HS-27A (cell line): ENCODE measurements at places on chromosomes 6 and 20.

DNA sequence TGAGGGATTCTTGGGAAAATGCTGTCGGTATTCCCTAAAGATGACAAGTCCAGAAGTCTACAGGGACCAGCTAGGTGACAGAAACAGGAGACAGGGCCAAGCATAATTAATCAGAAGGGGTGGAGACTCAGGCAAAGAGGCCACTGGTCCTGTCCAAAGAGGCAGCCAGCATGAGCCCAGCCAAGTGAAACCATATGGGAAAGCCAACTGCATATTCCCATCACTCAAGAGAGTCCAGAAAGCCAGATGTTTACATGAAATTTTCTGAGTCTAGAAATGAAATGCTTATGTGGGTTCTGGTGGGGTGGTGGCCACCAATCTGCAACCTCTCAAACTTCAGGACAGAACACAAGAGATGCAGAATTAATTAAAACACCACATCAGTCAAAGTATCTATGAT lies 74.3 kb downstream of the ANKRD60 start:
- no peak for DNase-seq

DNA sequence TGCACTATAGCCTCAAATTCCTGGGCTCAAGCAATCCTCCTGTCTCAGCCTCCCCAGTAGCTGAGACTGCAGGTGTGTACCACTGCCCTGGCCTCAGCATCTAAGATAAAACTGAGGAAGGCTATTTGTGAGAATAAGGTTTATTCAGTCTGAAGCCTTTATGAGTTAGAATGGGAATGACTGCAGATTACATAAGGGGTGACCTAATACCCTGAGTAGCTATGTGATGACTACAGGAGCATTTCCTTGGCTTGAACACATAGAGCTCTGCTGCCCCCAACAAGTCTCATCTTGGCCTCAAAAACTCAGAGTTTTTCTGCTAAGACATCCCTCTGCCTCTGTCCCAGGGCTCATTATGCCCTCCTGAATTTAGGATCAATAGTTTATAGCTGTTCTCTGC lies 7.6 kb downstream of the GSS start:
- no peak for DNase-seq

- DNase-seq = no peak
These were observed 3.6 kb upstream of the PHF1 start for GRCh38 chr6:33407132-33407718.

GRCh38 chr6:129790785-129791184 lies 70.3 kb downstream of the TMEM244 start:
- DNase-seq = no peak

GRCh38 chr6:54801669-54802068 lies 44.9 kb upstream of the FAM83B start:
- DNase-seq = no peak

- DNase-seq = no peak
These were observed at the start of gene NHLRC1 for GRCh38 chr6:18122128-18123093. TSS of gene NHLRC1 (minus strand) at chr6:18122677. CDS start at chr6:18122606, 71 bp downstream.

DNA sequence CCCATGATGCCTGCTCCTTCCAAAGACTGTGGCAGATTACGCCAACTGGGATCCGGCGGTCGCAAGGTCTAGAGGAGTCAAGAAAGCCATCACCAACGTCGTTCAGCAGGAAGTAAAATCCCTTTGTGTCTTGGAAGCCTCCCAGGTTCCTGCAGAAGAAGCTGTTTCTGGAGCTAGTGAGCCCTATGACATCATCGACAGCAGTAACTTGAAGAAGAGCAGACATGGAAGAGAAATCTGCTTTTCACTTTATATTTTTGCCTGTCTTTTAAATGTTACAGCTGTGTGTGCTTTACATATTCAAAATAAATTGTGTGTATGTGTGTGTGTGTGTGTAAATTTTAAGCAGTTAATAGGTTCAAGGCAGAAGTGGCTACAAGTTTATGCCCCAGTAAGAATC lies 7.4 kb upstream of the OR2H2 start:
- DNase-seq = no peak

GRCh38 chr6:114276783-114277182 lies 66.0 kb downstream of the HS3ST5 start:
- no peak for DNase-seq

- no peak for DNase-seq
These were observed 485.9 kb upstream of the JAG1 start for GRCh38 chr20:11159728-11160127.

DNA sequence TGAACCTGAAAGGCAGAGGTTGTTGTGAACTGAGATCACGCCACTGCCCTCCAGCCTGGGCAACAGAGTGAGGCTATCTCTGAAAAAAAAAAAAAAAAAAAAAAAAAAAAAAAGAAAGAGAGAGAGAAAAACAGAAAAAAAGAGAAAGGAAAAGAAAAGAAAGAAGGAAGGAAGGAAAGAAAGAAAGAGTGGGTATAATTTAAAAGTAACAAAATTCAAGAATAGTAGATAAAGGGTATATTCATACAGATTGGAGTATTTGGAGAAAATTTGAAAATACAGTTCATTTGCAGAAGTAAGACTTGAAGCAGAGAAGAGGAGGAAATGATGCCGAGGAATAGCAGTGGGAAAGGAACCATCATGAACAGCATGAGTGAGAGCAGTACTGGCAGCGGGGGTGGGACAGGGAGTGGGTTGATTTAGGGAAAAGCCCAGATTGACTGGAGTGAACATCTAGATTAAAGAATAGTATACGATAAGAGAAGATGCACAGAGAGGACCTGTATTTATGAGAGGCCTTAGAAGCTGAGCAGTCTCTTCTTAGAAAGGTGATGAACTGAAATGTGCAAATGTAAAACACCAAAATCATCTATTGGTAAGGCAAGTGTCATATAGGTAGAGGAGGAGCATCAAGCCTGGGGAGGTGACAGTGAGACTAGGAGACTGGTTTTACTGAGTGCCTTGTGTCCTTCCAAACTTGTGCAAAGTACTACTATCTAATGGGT lies 17.8 kb upstream of the HLA-DRB1 start:
- no peak for DNase-seq

DNA sequence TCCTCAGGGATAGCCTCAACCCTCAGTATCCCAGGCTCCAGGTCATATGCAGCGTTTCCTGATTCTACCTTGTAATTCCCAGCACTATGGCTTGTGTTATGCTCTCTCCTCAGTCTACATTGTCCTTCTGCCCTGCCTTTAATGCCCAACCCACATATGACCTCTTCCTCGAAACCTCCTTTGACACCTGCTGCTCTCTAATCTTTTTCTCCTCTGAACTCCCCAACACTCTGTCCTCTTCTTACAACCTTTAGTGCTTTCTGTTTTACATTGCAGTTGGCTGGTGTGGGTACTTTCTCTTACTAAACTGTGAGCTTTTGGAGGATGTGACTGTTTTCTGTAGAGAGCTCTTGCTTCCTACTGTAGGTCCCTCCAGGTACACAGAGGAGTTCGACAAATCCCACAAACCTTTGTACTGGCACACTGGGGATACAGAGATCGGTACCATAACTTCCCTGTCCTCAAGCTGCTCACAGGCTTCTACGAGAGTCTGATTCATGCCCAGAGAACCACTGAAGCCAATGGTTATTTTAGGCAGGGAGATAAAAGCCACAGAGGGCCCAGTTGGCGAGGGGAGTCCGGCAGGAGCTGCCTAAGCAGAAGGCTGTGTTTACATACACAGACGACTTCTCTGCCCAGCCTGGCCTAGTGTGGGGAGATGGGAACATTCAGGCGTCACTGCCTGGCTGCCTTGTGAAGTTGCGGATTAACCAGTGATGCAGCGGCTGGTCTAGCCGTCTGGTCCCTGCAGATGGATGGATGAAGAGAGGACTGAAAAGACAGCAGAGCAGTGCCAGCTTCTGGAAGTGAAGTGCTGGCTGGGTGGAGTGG lies 8.4 kb upstream of the EPB41L1 start:
- no peak for DNase-seq

DNA sequence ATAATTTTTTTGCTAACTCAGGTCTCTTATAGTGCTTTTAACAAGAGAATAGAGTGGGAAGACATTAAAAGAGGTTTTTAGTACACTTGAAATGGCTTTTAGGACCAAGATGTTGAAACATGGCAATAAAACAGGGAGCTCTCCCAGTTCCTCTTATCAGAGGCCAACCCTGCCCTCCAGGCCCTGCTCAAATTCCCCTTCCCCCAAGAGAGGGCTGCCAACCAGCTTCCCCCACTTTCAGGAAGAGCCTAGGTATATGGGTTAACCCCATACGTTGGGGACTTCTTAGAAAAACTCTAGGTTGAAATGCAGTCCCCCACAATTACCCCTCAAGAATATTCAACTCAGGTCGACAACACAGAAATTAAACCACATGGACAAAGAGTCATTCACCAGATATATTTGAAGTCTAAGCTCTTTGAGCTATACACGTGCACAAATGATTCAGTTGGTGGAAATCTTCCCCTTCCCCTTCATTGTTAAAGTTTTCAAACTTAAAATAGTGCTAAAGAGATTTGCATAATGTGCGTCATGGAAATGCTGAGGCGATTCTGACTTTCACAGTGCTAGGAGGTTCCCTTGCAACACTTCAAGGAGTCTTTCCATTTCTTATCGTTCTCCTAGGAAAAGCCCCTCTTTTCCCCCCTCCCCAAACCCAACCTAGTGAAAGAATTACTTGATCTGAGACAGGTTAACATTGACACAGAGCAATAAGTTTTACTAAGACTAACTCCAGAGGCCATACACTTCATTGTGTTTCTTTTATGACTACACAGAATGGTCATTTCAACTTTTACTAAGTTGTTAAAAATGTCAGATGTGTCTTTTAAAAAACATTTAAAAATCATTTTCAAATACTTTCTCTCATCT lies 49.8 kb upstream of the ENPP5 start:
- DNase-seq = no peak

DNA sequence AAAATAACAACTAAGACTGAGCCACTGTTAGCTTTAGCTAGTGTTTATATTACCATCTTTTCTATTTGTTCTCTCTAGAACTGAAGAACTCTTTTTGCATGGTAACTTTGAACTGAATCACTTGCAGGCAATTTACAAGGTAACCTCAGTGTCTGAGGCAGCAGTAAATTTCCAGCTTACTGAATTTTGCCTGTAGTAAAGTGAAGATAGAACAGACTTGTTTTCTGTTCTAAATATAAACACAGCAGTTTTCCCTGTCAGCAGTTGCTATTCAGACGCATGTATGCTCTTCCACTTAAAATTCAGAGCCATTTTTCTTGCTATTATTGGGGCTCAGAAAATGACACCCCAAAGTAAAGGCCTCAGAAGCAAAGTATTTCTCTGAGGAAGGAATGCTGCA lies 974.0 kb upstream of the GJE1 start:
- no peak for DNase-seq
